ENCODE measurements at places on chromosomes 1 and 21. TPM values are rescaled to one million over a fixed set of nuclear protein-coding genes. Genes with fewer than 3 reads are reported as not detected.

DNA sequence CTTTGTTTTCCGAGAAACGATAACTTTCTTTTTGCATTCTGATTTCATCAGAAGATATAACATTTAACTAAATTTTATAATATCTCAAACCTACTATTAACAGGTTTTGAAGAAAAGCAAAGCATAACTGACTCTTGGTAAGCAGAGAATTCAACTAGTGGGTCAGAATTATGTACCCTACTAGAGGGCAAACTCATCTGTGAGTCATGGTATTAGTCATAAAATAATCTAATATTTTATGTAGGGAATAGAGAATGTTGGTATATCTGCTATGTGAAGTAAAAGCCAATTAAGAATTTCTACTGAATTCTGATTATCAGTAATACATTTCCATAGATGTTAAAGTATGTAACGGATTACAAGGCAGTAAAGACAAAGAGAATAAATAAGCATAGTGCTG lies 56.8 kb downstream of the USP1 start:
- no peaks in the 10 kb centered on the region for H3K27me3 ChIP-seq
- no peak overlapping the region for H3K4me3 ChIP-seq
- no peaks in the 10 kb centered on the region for H3K4me1 ChIP-seq
- no peaks in the 10 kb centered on the region for H3K36me3 ChIP-seq
- no peak for DNase-seq

Gene MYOG
- not detected for total RNA-seq

GRCh38 chr1:170938281-170938680 lies 2.9 kb downstream of the MROH9 start:
- no peak for DNase-seq
- H3K27ac ChIP-seq = no peak overlapping the region
- H3K36me3 ChIP-seq = no peaks in the 10 kb centered on the region
- H3K4me3 ChIP-seq = no peak overlapping the region

Gene FGGY
- total RNA-seq = 4.7 TPM

Gene EDARADD
- not detected for total RNA-seq

DNA sequence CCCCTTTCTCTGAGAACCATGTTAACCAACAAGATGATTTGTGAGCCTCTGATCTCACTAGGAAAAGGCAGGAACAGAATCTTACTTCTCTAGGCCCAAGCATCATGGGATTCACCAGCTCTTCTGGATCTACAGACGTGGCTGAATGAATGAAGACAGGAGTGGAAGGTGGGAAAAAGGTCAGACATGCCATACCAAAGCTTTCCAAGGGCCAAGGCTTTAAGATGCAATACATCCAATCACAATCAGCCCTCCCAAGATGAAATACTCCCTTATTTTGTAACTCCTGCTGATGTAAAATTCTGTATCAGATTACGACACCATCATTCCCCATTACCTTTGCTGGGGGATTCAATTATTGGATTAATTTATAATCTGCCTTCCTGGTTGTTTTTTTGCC lies 80.9 kb downstream of the SSBP3 start:
- H3K27me3 ChIP-seq = no peaks in the 10 kb centered on the region
- no peaks in the 10 kb centered on the region for H3K36me3 ChIP-seq
- H3K27ac ChIP-seq = no peak overlapping the region
- H3K4me3 ChIP-seq = no peak overlapping the region

DNA sequence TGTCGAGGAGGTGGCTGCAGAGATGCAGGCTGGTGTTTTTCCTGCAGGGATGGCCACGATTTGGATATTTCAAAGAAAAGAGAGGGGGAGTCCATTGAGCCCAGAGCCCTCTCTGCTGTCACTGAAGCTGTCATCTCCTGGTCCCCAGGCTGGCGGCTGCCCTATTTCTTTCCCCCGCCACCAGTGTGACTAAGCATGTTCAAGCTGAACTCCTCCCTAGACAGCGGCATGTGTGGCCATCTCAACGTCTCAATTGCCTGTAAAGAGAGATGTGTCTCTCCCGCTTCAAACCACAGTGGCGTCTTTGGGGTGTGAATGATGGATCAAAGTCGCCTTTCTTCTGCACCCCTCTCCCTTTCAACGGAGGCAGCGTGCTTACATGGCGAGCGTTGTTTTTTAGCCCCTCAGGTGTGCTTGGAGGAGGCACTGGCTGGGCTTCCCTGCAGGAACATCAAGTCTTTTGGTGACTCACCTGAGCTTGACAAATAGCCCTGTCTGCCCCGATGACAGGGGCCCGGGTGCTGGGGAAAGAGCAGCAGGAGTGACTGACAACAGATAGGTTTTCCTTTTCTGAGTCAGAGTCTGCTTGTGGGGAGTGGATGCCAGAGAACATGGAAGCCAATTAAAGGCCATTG lies 346.4 kb upstream of the AJAP1 start:
- no peak overlapping the region for H3K4me3 ChIP-seq
- no peak for DNase-seq
- H3K27ac ChIP-seq = no peak overlapping the region
- no peaks in the 10 kb centered on the region for H3K36me3 ChIP-seq
- peaks cover 10% of the 10 kb centered on the region for H3K4me1 ChIP-seq

GRCh38 chr1:119808972-119809550 lies 2.2 kb downstream of the REG4 start:
- H3K4me3 ChIP-seq = no peak overlapping the region
- no peak overlapping the region for H3K27ac ChIP-seq
- DNase-seq = peak; percentile 82
- no peaks in the 10 kb centered on the region for H3K4me1 ChIP-seq
- H3K27me3 ChIP-seq = no peaks in the 10 kb centered on the region

DNA sequence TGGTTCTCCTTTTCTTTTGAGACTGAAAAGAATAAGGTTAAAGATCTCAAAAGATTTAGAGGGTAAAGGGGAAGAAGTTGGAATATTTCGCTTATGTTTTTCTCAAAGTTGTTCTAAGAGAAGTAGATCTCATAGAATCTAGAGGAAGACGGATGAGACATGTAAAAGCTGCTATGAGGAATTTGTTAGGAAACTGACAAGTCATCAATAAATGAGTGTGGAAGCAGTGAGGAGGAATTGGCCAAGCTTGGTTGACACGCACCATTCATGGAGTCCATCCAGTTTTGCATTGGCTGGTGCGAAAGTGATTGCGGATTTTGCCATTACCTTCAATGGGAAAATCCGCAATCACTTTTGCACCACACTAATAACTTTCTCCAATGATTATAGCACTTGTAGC lies 20.0 kb downstream of the SLAMF6 start:
- peaks cover 6% of the 10 kb centered on the region for H3K4me1 ChIP-seq
- H3K27me3 ChIP-seq = no peaks in the 10 kb centered on the region
- no peak for DNase-seq
- no peak overlapping the region for H3K27ac ChIP-seq

Gene TRIM67
- total RNA-seq = not detected

GRCh38 chr1:179591253-179591591 lies 410 bp upstream of the TDRD5 start:
- H3K4me3 ChIP-seq = no peak overlapping the region
- H3K27me3 ChIP-seq = no peaks in the 10 kb centered on the region
- H3K27ac ChIP-seq = no peak overlapping the region
- no peaks in the 10 kb centered on the region for H3K4me1 ChIP-seq

DNA sequence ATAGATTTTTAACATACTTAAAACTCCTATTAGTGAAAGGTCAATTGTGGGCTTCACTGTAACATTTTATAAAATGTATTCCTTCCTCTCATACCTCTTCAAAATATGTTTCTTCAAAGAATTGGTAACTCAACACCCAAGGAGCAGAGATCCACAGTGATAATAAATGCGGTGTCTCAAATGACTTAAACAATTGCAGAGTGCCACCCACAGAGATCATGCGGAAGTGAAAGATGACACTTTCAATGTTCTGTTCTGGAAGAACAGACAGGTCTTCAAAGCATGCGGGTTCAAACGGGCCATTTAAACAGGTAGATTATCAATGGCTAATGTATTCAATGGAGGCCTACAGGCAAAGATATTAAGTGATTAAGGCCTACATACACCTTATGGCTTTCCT lies 157.0 kb upstream of the GREM2 start:
- no peak overlapping the region for H3K27ac ChIP-seq
- no peak overlapping the region for H3K4me3 ChIP-seq
- no peak for DNase-seq

DNA sequence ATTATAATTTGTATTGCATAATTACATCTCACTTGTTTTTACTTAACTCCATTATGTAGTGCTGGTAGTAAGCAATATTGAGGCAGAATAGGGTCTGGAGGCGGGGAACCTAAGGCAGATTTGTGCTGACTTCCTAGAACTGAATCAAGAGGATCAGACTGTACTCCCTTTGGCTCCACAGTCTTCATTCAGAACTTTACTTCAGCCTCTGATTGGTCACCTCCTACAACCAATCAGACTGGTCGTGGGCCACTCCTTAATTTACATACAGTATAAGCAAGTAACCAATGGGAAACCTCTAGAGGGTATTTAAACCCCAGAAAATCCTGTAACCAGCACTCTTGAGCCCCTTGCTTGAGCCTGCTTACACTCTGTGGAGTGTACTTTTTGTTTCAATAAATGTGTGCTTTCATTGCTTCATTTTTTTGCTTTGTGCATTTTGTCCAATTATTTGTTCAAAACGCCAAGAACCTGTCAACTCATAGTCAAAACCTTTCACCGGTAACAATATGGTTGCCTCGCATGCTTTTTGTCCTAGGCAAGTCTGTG lies 31.6 kb downstream of the ZBTB8OS start:
- no peaks in the 10 kb centered on the region for H3K27me3 ChIP-seq
- H3K4me3 ChIP-seq = no peak overlapping the region
- no peaks in the 10 kb centered on the region for H3K4me1 ChIP-seq

DNA sequence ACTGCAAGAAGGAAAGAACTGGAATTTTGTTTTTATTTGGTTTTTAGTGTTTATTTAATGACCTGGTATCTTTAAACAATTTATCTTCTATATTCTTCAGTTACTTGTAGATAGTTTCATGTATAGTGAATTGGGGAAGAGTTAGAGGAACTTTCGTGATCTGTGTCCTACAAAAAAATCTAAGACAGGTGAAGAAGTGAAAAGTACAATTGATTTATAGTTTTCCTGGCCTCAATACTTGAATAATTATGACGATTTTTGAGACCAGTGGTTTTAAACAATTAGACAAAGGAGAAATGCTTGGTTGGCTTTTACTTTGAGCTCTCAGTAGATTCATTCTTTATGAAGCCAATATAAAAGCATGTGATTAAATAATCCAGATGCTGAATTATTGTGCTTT lies 7.5 kb downstream of the MIER1 start:
- H3K27me3 ChIP-seq = no peaks in the 10 kb centered on the region
- peak overlapping the region; percentile 3 for H3K27ac ChIP-seq
- peaks cover 54% of the 10 kb centered on the region for H3K4me1 ChIP-seq
- peak overlapping the region; percentile 88 for H3K4me3 ChIP-seq
- DNase-seq = peak; percentile 63

DNA sequence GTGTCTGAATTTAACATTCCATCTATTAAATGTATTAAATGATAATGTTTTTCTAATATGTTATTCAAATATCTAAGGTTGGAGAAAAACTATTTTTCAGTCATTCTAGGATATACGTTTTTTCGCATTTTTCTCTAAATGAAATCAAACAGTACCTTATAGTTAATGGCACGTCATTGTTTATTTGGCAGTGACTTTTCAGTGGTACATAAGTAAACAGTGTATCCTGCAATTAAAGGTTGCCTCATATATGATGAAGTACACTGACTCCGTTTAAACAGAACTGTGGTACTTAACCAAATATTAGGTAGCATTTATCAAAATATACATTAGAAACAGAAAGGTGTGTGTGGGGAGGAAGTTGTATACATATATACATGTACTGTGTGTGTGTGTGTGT lies 79.2 kb downstream of the EPS15 start:
- peaks cover 39% of the 10 kb centered on the region for H3K4me1 ChIP-seq
- no peak for DNase-seq
- H3K27me3 ChIP-seq = no peaks in the 10 kb centered on the region
- H3K36me3 ChIP-seq = peaks cover 55% of the 10 kb centered on the region
- H3K4me3 ChIP-seq = no peak overlapping the region

GRCh38 chr1:147270721-147271120 lies 28.2 kb downstream of the CHD1L start:
- peaks cover 3% of the 10 kb centered on the region for H3K4me1 ChIP-seq
- H3K36me3 ChIP-seq = peaks cover 45% of the 10 kb centered on the region
- H3K4me3 ChIP-seq = no peak overlapping the region

GRCh38 chr1:230249695-230250480 lies 176.2 kb downstream of the PGBD5 start:
- no peak for DNase-seq
- H3K4me3 ChIP-seq = no peak overlapping the region
- H3K27ac ChIP-seq = no peak overlapping the region
- no peaks in the 10 kb centered on the region for H3K36me3 ChIP-seq
- no peaks in the 10 kb centered on the region for H3K27me3 ChIP-seq

DNA sequence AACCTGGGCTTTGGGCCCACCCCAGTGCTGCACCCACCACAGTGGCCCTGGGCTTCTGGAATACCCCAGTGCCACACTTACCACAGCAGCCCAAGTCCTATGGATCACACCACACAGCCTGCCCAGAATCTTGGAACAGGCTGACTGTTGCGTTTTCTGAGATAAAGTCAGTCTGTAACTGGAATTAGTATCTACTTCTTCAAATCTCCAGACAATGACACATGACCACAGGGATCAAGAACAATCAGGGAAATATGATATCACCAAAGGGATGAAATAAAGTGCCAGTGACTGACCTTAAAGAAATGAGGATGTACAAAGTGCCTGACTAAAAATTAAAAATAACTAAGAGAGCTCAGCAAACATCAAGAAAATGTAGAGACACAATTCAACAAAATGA lies 239.7 kb upstream of the PLD5 start:
- DNase-seq = no peak
- no peak overlapping the region for H3K4me3 ChIP-seq
- H3K4me1 ChIP-seq = no peaks in the 10 kb centered on the region
- no peaks in the 10 kb centered on the region for H3K27me3 ChIP-seq

Gene CLDN17
- not detected for total RNA-seq

GRCh38 chr1:3993619-3994375 lies 93.7 kb upstream of the C1orf174 start:
- no peaks in the 10 kb centered on the region for H3K27me3 ChIP-seq
- DNase-seq = no peak
- H3K4me1 ChIP-seq = peaks cover 9% of the 10 kb centered on the region
- no peak overlapping the region for H3K27ac ChIP-seq
- H3K4me3 ChIP-seq = no peak overlapping the region
- H3K36me3 ChIP-seq = no peaks in the 10 kb centered on the region

Gene LCE2A
- not detected for total RNA-seq

GRCh38 chr21:35427320-35428000 lies 378.4 kb upstream of the RUNX1 start:
- peaks cover 4% of the 10 kb centered on the region for H3K4me1 ChIP-seq
- H3K27ac ChIP-seq = no peak overlapping the region
- no peak overlapping the region for H3K4me3 ChIP-seq
- H3K27me3 ChIP-seq = no peaks in the 10 kb centered on the region
- DNase-seq = no peak

DNA sequence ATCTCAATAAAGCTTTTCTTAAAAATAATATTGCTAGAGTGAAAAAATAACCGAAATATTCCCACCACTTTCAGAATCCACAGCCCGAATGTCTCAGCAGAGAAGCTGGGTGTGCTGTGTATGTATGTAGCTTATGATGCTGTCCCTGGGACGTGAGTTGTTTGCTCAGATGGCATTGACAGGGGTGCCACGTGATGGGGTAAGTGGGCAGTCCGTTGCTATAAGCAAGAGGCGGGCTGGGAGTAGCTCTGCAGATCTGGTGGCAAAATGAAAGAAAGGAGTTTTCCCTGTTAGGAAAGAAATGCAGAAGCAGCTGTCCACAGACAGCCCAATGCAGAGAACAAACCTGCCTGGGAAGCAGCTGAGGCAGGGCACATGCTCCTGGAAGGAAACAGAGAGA lies 3.8 kb upstream of the FAM20B start:
- H3K36me3 ChIP-seq = no peaks in the 10 kb centered on the region
- H3K4me1 ChIP-seq = peaks cover 7% of the 10 kb centered on the region
- DNase-seq = no peak
- H3K27ac ChIP-seq = no peak overlapping the region
- no peak overlapping the region for H3K4me3 ChIP-seq

Gene LHX8
- total RNA-seq = not detected

Gene CFHR4
- not detected for total RNA-seq

Gene RABIF
- total RNA-seq = 7.5 TPM

Gene SLC25A34
- 0.83 TPM for total RNA-seq

All from Karpas-422 (cell line).